ENCODE measurements at places on chromosomes 7 and 10.

- DNase-seq: no peak
These were observed 153.7 kb downstream of the FAM107B start for GRCh38 chr10:14621037-14621436.

GRCh38 chr7:143392875-143393266 lies 11.7 kb downstream of the ZYX start:
- no peak for DNase-seq

DNA sequence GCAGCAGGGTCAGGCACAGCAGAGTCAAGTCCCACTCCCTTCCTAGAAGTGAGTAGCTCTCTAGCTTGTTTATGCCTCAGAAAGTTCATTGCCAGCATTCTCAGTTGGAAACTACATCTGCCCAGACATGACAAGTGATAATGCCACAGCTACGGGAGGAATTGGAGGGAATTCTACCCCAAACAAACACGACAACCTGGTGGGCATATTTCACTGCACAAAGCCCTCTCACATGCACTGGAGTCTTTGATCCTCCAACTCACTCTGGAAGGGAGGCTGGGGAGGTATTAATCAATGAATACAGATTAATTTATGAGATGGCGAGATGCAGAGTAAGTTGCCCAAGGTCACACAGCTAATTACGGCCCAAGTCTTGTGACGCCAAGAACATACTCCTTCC lies 126.0 kb upstream of the MGMT start:
- DNase-seq: no peak

- no peak for DNase-seq
These were observed 84.1 kb downstream of the MDFIC start for GRCh38 chr7:115005953-115006352.

- no peak for DNase-seq
These were observed 42.0 kb upstream of the SVIL start for GRCh38 chr10:29676732-29677131.

GRCh38 chr7:44282601-44283171 lies 42.7 kb downstream of the CAMK2B start:
- no peak for DNase-seq

- DNase-seq: no peak
These were observed 53.4 kb downstream of the TSPAN15 start for GRCh38 chr10:69504576-69505250.

GRCh38 chr7:26202019-26202990 lies 760 bp downstream of the CBX3 start:
- DNase-seq: peak; percentile 23

- no peak for DNase-seq
These were observed 72.5 kb downstream of the PRLHR start for GRCh38 chr10:118522791-118523498.

- DNase-seq: no peak
These were observed 18.3 kb upstream of the TNRC18 start for GRCh38 chr7:5441840-5442503.

GRCh38 chr7:117448655-117449054 lies 21.4 kb upstream of the ASZ1 start:
- no peak for DNase-seq

DNA sequence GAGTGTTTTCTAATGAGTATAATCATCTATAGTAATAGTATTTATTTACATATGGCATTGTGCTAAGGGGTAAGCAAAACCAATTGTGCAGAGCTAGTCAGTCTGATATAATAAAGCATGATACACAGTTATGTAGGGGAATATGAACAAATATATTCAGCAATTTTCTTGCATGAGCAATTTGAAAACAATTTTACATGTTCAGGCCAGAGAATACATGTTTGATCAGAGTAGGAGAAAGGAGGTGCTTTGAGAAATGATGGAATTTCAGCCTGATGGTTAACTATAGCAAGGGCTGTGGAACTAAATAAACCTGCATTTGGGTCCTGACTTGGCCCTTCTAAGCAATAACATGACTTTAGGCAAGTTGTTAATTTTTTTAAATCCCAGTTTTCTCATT lies 214.5 kb downstream of the TWIST1 start:
- DNase-seq: no peak

GRCh38 chr10:88598055-88598454 lies 11.5 kb downstream of the LIPJ start:
- no peak for DNase-seq

- no peak for DNase-seq
These were observed 430.2 kb downstream of the PTPRN2 start for GRCh38 chr7:158157460-158157859.

GRCh38 chr10:55351431-55351830 lies 550.4 kb upstream of the PCDH15 start:
- DNase-seq: no peak

DNA sequence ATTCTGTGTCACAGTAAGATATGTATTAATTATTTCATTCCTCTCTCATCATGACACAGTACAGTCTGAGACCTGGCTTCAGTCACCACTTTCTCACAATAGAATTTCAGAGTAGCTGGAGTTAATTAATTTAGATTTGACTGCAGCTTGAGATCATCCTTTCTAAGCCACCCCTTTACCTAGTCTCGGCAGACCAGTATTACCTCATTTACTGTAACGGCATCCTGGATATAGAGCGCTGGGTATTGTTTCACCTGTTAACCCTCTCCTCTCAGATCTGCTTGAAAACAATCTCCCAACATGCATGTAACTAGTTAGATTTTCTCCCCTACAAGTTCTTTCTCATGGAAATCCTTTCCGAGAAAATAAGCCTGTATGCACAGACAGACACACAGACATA lies 1057.5 kb downstream of the GATA3 start:
- no peak for DNase-seq

GRCh38 chr10:124504711-124505110 lies 43.1 kb downstream of the LHPP start:
- DNase-seq: no peak

GRCh38 chr10:30098629-30099028 lies 39.2 kb upstream of the JCAD start:
- DNase-seq: no peak

GRCh38 chr10:132204781-132205473 lies 18.2 kb downstream of the DPYSL4 start:
- DNase-seq: no peak
